ENCODE measurements at places on chromosomes 11 and 22. TPM values are rescaled to one million over a fixed set of nuclear protein-coding genes. Genes with fewer than 3 reads are reported as not detected.

The PANX3 gene
- total RNA-seq, result not detected

The BACE1-AS gene
- total RNA-seq, result 2.4 TPM

The OR5A2 gene
- total RNA-seq, result not detected

The SLC22A12 gene
- total RNA-seq, result not detected

The CREB3L1 gene
- 0.13 TPM for total RNA-seq

The SMTNL1 gene
- not detected for total RNA-seq

The PAMR1 gene
- not detected for total RNA-seq

The CLDN25 gene
- total RNA-seq, result not detected

The LMF2 gene
- 27.8 TPM for total RNA-seq

The SHISAL1 gene
- 0.67 TPM for total RNA-seq

The IGSF9B gene
- 1.4 TPM for total RNA-seq

The C1QTNF6 gene
- 5.9 TPM for total RNA-seq

The WNT11 gene
- 0.08 TPM for total RNA-seq

The TUBA8 gene
- total RNA-seq, result 0.88 TPM

The C22orf31 gene
- not detected for total RNA-seq

The ISX gene
- total RNA-seq, result not detected

The CACNA1I gene
- not detected for total RNA-seq

The C11orf87 gene
- total RNA-seq, result not detected

The JOSD1 gene
- 84.2 TPM for total RNA-seq

The C22orf15 gene
- total RNA-seq, result not detected

The TREH gene
- total RNA-seq, result 0.13 TPM

The NRGN gene
- total RNA-seq, result not detected

The KCNE3 gene
- total RNA-seq, result not detected

The TMEM25 gene
- total RNA-seq, result not detected

The KRTAP5-7 gene
- 0.08 TPM for total RNA-seq

The OPCML gene
- total RNA-seq, result not detected

The CCDC188 gene
- total RNA-seq, result not detected

The PHETA2 gene
- 0.34 TPM for total RNA-seq

The HEPN1 gene
- total RNA-seq, result not detected

The CDON gene
- total RNA-seq, result 8.0 TPM

Data from SK-MEL-5 (cell line).